Thoracic aorta (tissue), 2 donors: ENCODE measurements at places on chromosomes 7 and 10.

- H3K27ac ChIP-seq: no peak overlapping the region
- no peak overlapping the region for H3K4me3 ChIP-seq
Observed at GRCh38 chr10:69276503-69276902, 1.8 kb upstream of the HK1 start.

DNA sequence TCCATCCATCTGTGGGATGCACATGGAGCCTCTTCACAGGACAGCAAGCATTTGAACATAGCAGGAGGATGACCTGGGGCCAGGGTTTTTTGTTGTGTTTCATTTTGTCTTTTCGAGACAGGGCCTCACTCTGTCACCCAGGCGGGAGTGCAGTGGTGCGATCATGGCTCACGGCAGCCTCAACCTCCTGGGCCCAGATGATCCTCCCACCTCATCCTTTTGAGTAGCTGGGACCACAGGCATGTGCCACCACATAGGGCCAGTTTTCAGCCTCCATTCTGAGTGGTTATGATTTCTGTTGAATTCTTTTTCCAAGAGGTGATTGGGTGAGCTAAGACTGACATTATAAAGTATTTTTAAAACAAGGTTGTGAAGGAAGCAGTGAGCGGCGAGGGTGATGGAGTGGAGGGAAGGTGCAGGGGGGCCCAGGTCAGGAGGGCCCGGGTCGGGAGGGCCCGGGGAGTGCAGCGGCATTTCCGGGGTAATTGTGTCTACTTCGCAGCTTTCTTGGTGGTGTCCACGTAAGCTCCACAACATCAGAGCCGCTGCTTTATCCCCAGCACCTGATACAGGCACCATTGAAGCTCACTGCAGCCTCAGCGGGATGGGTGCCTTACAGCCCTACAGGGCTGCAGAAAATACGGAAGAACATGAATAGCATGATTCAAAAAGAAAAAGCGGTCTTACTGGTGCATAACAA, 12.0 kb upstream of the LARP4B start:
- no peaks in the 10 kb centered on the region for H3K27me3 ChIP-seq
- no peak overlapping the region for H3K4me3 ChIP-seq
- DNase-seq: no peak
- H3K27ac ChIP-seq: no peak overlapping the region

DNA sequence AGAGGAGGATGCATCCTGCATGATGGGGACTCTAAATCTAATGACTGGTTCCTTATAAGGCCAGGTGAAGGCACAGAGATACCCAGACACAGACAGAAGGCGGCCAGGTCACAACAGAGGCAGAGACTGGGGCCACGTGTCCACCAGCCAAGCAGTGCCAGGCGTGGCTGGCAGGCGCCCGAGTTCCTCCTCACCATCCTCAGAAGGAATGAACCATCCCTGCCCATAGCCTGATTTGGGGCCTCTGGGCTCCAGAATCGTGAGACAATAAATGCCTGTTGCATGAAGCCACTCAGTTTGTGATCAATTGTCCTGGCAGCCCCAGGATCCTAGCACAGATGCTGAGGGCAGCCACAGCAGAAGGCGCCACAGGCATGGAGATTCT, 69.0 kb upstream of the TNRC18 start:
- DNase-seq: no peak
- peaks cover 7% of the 10 kb centered on the region for H3K36me3 ChIP-seq
- no peak overlapping the region for H3K27ac ChIP-seq
- peaks cover 10% of the 10 kb centered on the region for H3K4me1 ChIP-seq
- H3K4me3 ChIP-seq: no peak overlapping the region

GRCh38 chr10:50624866-50625501, 1.2 kb upstream of the SGMS1 start:
- no peaks in the 10 kb centered on the region for H3K36me3 ChIP-seq
- H3K27me3 ChIP-seq: no peaks in the 10 kb centered on the region
- peak overlapping the region; percentile 100 for H3K27ac ChIP-seq
- peak; percentile 6 for DNase-seq

GRCh38 chr7:50618281-50618680, 53.1 kb upstream of the DDC start:
- peaks cover 27% of the 10 kb centered on the region for H3K4me1 ChIP-seq
- peaks cover 13% of the 10 kb centered on the region for H3K36me3 ChIP-seq
- H3K27ac ChIP-seq: no peak overlapping the region
- H3K27me3 ChIP-seq: no peaks in the 10 kb centered on the region

DNA sequence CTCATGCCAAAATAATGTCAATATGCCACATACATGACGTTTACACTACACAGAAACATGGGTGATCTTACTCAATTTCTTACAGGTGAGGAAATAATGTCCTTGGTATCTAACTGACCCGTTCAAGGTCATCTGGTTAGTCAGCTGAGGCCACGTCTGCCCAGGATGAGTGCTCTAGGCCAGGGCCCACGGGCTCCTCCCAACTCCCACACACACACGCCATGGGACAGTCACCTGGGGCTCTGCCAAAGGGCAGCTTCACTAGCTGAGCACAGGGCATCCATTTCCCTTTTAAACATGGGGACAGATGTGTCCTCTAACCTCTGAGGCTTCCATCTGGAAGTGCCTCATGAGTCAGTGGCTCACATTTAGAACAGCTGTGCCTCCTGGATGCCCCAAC, 123.9 kb downstream of the TNS3 start:
- peaks cover 55% of the 10 kb centered on the region for H3K4me1 ChIP-seq
- DNase-seq: peak; percentile 42
- no peak overlapping the region for H3K4me3 ChIP-seq
- no peak overlapping the region for H3K27ac ChIP-seq

GRCh38 chr10:123890226-123890625, 1.4 kb downstream of the CPXM2 start:
- peaks cover 27% of the 10 kb centered on the region for H3K4me1 ChIP-seq
- no peaks in the 10 kb centered on the region for H3K36me3 ChIP-seq
- no peak for DNase-seq
- H3K27ac ChIP-seq: peak overlapping the region; percentile 99
- peak overlapping the region; percentile 90 for H3K4me3 ChIP-seq
- no peaks in the 10 kb centered on the region for H3K27me3 ChIP-seq

- no peak for DNase-seq
- no peak overlapping the region for H3K4me3 ChIP-seq
- no peak overlapping the region for H3K27ac ChIP-seq
- H3K36me3 ChIP-seq: no peaks in the 10 kb centered on the region
- H3K27me3 ChIP-seq: no peaks in the 10 kb centered on the region
Observed at GRCh38 chr10:70956029-70956759, 67.8 kb upstream of the PCBD1 start.
